Activated naive CD4-positive, alpha-beta T cell (primary cell): ENCODE measurements at places on chromosomes 1 and 21.

DNA sequence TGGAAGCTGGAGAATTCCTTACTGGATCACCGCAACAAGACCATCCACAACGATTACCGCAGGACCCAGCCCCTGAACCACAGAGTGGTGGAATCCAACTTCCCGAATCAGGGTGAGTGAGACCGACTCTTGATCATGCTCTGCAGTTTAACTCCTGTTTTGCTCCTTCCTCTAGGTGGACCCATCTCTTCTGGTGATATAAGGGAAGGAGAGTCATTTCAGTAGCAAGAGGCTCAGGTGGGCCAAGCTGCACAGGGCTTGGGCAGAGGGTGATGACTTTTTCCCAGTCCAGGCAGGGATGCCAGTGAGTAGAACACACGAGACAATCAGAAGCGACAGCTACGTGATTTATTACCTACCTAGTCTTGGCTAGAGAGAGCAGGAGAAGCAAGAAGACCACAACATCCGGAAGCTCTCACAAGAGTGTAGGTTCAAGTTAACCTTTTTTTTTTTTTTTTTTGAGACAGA is 25.2 kb downstream of the CA6 start:
- no peak for DNase-seq

DNA sequence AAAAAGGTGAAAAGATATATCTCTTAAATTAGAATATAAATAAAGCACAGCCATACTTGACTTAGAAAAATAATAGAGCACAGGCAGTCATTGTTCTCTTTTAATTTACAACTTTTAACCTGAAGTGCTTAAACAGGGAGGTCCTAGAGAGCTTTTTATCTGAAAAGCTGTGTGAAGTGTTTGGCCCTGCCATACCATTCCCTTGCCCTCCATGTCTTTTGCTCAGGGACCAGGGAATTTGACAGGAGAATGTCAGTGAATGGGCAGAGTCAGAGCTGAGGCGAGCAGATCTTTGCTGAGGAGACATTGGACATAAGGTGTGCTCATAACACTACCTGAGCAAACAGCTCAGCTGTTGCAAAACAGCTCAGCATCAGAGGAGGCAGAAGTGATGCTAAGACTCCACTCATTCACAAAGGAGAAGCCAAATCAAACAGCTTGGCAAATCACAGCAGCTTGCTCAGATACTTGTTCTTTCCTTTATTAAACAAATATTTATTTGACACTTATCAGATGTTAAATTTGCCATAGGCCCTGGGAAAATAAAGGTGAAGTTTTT is 14.9 kb upstream of the MGST3 start:
- DNase-seq: no peak

DNA sequence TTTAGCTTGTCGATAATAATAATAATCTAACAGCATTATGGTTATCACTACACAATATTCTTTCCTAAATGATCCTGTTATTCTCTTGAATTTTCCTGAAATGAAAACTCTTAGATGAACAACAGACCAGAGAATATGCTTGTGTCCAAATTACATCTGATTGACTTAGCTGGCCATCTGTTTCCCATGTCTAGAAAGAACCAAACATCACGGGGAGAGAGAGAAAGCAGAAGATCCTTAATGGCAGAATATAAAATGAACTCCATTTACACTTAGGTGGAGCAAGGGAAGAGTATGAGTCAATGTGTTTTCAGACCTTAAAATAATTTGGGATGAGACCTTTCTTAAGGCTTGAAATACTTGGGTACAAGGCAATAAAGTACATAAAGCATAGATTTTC is 162.2 kb downstream of the DSCAM start:
- no peak for DNase-seq

DNA sequence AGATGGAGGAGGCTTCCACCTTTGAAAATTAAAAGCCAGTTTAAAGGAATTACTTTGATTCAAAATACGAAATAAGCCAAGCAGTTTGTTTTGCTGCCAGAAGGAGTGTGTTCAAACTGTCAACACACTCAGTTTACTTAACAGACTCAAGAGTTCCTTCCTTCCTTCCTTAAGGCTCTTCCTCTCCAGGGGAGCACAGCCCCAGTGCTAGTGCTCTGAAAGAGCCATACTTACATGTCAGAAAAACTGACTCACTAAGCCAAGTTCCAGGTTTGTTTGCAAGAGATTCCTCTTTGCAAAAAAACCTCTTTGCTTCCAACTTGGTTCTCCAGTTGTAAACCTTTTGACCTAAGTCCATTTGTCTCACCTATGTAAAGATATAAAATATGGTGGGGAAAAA is 14.3 kb downstream of the SETD4 start:
- DNase-seq: no peak

DNA sequence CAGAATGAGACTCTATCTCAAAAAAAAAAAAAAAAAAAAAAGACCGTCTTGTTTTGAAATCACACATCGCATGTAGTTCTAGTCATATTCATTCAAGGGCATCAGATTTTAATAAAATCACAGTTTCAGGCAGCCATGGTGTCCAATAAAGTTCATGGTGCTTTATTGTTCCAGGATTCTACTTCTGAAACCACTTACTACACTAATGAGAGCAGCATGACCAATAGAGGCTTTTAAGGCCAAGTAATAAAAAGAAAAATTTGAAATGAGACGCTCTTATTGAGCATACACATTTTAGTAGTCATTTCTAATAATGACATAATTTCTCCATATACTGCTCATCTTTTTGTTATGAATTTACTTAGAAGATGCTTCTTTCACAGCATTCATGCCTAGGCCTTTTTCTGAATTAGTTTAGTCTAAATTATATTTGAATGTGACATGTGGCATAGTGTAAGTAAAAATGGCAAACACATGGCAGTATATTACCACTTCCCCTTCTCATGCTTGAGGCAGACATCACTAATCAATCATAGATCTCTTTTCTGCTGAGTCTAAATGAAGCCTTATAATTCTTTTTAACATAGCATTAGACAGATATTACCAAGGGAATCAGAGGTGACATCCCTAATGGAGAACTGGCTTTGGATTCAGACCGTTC is 18.5 kb downstream of the NTMT2 start:
- DNase-seq: no peak

DNA sequence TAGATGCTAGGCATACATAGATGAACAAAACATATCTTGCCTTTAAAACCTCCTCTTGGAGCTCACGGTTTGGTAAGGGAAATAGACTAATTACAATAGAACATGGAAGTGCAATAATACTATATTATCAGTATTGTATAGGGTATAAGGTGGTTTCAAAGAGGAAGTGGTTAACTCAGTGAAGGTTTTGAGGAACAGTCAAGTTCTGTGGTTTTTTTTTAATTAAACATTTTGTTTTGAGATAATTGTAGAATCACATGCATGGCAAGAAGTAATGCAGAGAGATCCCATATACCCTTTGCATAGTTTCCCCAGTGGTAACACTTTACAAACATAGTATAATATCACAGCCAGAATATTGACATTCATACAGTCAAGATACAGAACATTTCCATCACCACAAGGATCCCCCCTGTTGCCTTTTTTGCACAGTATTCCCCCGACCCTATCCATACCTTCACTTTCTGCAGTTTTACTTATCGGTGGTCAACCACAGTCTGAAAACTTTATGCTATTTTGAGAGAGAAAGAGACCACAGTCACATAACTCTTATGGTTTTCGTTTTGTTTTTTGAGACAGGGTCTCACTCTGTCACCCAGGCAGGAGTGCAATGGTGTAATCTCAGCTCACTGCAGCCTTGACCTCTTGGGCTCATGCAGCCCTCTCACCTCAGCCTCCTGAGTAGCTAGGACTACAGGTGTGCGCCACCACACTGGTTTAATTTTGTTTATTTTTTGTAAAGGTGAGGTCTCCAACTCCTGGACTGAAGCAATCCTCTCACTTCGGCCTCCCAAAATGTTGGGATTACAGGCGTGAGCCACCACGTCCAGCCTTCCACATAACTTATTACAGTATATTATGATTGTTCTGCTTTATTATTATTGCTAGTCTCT is 60.5 kb upstream of the KIAA1614 start:
- no peak for DNase-seq

DNA sequence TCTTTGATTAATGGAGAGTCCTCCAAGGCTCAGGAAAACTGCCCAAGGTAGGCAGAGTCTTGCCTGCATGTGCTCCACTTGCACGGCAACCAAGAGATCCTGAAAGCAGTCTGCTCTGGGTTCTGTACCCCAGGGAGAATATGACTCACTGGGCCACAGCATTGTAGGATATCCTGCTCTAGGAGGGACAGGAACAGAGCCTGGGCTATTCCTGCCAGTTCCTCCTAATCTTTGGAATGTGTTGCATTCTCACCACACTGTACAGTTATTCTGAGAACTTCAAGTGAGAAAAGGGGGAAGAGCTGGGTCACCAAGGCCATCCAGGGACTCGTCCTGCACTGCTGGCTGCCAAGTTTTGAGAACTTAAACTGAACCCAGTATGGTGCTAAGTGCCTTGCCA is 278.5 kb downstream of the MATN1 start:
- DNase-seq: no peak

GRCh38 chr1:157252473-157252872 is 114.3 kb upstream of the ETV3 start:
- DNase-seq: no peak

GRCh38 chr1:118012515-118013124 is 83.1 kb downstream of the WDR3 start:
- DNase-seq: no peak

DNA sequence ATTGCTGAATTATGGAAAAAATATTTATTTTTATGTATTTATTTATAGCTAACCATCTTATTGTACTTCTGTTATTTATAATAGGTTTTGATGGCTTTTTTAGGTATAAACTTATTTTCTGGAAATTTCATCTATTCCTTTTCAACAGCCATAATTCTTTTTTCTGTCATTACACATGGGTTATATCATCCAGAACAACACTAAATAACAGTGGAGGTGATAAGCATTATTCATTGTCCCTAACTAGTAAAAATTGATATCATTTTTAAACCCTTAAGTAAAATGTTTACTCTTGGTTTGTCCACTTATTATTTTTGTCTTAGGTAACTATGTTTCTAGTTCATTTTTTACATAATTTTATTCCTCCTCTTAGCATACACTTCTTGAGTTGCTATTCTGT is 309.1 kb downstream of the USH2A start:
- DNase-seq: no peak

GRCh38 chr1:30770150-30770549 is 12.6 kb upstream of the LAPTM5 start:
- no peak for DNase-seq

DNA sequence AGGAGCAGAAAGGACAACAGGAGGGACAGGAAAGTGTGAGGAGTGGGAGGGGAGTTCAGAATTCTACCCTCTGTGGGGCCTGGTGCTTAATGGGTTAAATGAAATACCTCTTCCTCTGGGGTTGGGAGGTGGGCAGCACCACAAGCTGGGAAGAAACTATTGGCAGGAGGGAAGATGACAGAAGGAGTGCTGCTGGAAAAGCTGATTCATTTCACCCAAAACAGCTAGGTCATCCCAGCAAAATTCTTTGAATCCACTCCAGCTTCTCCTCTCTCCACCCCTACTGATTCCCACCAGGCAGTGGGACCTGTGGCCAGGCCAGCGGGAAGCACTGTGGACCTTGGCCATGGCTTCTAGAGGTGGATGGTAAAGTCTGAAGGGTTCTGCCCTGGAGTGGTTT is 12.8 kb downstream of the BCAN start:
- DNase-seq: no peak

- no peak for DNase-seq
Measured at GRCh38 chr1:200925831-200926230, 31.1 kb downstream of the INAVA start.

- DNase-seq: no peak
Measured at GRCh38 chr1:63277195-63278192, 44.9 kb upstream of the FOXD3 start.

DNA sequence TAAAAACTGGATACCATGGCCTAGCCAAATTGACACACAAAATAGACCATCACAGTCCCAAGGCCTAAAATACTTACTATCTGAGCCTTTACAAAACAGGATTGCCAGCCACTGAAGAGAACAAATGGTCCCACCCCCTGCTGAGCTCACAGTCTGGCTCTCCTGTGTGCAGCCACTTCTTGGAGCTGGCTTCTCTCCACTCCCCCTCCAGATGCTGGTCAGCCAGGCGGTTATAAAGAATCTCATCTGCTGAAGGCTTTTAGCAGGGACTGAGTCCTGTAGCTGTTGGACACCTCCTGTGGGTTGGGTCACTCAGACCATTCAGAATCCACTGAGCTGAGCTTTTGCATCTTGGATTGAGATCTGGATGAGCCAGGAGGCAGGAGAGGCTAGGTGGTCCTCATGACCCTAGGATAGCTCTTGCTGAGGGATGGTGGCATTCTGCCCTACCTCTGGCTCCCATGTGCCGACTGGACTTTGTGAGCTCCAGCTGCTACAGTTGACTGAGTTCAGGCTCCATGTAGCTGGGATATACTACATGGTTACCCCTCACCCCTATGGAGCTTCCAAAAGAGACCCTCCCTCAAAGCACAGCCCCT is 16.1 kb downstream of the OXCT2 start:
- no peak for DNase-seq

DNA sequence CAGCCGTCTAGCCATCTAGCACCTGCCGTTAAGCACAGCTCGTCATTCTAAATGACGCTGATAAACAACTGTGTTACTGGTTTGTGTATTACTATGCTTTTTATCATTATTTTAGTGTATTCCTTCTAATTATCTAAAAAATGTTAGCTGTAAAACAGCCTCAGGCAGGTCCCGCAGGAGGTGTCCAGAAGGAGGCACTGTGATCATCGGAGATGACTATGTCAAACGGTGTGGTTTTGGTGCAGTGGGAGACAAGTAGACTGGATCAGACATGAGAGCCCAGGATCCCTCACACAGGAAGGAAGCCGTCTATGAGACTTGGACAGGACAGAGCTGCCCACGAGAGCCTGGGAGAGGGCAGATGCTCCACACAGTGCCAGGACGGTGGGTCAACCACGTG is 55.3 kb upstream of the COL6A1 start:
- no peak for DNase-seq

- DNase-seq: no peak
Measured at GRCh38 chr1:32111789-32112188, 3.9 kb downstream of the KPNA6 start.

- no peak for DNase-seq
Measured at GRCh38 chr21:26637201-26637745, 64.2 kb upstream of the CYYR1 start.

GRCh38 chr1:111887385-111887784 is 102.1 kb downstream of the KCND3 start:
- DNase-seq: no peak

- no peak for DNase-seq
Measured at GRCh38 chr1:14968251-14968851, 185.2 kb upstream of the TMEM51 start.

DNA sequence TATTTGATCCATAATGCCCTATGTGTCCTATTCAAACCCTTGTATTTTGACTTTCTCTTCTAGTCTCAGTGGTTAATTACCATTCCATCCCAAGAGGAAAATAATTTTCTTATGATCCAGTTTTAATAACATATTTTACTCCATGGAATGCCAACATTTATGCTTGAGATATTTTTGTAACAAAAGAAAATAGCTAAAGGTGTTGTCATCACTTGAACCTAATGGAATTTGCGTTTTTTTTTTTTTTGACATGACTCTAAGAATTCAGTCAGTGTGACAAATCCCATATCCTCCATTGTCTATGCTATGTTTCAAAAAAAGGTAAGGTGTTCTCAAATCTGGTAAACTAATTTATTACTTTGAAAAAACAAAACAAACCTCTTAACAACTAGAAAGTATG is 324.1 kb upstream of the ADAMTS5 start:
- no peak for DNase-seq

GRCh38 chr1:89762386-89762778 is 58.5 kb upstream of the LRRC8D start:
- DNase-seq: no peak

GRCh38 chr1:230270185-230270558 is 156.0 kb downstream of the PGBD5 start:
- DNase-seq: no peak
